AML-193 (cell line): ENCODE measurements at places on chromosomes 3 and 15.
A peak's percentile ranks its signal among the peaks of the same experiment; 100 is the strongest.

- no peak for DNase-seq
Measured at GRCh38 chr3:73484656-73485248, 140.0 kb downstream of the PDZRN3 start.

- no peak for DNase-seq
Measured at GRCh38 chr15:100308608-100309007, 33.2 kb downstream of the ADAMTS17 start.

DNA sequence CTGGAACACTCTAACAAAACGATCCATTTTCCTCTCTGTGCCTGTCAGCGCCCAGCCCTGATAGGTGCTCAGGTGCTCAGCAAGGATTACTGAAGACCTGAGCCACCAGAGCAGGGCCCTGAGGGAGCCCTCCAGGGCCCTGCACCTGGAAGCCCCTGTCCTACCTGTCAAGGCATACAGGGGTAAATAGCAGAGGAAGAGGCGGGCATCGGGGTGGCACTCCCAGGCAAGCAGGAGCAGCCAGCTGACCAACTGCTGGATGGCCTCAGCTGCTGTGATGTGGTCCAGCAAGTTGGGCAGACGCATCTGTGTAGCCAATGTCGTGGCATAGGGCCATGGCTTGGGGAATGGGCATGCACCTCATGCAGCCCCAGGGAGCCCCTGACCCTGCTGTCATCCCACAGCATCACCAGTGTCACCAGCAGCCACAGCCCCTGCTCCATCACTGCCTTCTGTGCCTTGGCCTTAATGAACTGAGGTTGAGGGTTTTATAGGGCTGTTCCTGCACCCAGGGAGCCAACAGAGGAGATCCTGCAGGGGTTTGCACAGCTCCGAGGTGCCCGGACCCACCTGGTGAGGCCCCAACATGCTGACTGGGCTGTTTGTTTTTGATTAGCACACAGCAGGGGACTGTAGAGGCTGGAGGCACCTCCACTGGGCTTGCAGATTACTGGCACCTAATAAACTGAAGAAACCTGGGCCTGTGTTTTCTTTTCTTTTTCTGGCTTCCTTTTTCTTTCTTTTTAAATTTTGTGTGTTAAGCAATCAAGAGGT is 7.9 kb upstream of the WDR6 start:
- no peak for DNase-seq

- DNase-seq = no peak
Measured at GRCh38 chr3:141447383-141447782, 39.4 kb upstream of the RASA2 start.

DNA sequence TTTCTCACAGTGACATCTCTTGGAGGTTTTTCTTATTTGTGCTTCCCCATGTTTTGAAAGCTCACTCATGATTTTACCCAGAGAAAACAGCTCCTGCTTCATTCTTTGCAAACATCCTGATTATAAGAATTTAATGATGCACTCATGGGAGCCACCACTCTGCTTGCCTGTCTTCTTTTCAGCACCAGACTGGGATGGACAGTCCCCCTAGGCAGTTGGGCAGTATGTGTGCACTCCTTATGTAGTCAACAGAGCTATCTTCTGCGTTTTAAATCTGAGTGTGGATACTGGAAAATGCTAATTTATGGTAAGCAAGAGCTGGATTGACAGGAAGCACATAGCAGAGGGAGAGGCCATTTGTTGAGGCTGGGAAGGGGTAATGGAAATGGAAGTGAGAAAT is 276.1 kb downstream of the AGBL1 start:
- DNase-seq = no peak

DNA sequence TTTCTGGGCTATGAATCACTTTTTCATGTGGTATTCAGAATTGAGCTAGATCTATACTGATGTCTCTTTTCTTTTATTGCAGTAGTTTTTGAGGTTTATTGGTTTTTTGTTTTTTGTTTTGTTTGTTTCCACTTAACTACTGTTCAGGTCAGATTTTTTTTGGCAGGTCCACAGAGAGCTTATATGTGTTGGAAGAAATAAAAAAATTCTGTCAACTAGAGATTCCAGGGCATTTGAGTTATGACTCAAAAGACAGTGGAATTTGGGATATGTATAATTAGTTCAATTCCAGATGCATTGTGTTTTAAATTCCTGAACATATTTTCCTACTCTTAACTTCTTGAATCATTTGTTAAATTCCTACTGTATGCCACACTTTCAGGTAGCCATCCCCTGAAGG is 727.2 kb downstream of the SI start:
- DNase-seq = no peak

DNA sequence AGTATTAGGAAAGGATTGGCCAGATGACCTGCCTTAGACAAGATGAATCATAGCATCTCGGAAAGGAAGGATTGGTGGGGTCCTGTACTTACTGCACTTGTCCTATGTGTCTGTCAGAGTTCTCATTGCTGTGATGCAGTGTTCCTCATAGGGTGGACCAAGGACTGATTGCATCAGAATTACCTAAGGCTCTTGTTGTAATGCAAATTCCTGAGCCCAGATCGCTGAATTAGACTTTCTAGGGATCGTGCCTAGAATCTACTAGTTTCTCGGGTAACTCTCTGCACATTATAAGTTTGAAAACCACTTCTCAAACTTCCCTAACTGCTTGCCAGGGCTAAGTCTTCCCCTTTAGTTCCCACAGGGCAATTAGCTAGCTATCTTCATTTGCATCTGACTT is 74.9 kb upstream of the SKOR1 start:
- no peak for DNase-seq

- no peak for DNase-seq
Measured at GRCh38 chr3:186244016-186244415, 118.0 kb downstream of the DGKG start.

DNA sequence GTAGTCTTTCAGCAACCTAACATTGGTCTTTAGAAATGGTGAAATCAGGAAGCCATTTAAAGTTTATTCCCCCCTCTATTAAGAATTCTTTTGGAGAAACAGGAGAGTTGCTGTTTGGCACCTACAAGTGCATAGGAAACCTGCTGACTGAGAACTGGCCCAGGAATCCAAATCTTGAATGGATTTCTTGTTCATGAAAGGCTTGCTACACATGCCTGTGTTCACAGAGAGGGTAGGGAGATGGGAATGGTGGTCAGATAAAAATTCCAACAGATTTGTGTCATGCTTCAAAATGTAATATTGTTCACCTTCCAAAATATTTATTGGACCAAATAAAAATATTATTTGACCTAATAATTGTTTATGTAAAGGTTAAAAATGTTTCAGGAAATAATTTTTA is 24.2 kb upstream of the ZPLD1 start:
- DNase-seq = no peak

DNA sequence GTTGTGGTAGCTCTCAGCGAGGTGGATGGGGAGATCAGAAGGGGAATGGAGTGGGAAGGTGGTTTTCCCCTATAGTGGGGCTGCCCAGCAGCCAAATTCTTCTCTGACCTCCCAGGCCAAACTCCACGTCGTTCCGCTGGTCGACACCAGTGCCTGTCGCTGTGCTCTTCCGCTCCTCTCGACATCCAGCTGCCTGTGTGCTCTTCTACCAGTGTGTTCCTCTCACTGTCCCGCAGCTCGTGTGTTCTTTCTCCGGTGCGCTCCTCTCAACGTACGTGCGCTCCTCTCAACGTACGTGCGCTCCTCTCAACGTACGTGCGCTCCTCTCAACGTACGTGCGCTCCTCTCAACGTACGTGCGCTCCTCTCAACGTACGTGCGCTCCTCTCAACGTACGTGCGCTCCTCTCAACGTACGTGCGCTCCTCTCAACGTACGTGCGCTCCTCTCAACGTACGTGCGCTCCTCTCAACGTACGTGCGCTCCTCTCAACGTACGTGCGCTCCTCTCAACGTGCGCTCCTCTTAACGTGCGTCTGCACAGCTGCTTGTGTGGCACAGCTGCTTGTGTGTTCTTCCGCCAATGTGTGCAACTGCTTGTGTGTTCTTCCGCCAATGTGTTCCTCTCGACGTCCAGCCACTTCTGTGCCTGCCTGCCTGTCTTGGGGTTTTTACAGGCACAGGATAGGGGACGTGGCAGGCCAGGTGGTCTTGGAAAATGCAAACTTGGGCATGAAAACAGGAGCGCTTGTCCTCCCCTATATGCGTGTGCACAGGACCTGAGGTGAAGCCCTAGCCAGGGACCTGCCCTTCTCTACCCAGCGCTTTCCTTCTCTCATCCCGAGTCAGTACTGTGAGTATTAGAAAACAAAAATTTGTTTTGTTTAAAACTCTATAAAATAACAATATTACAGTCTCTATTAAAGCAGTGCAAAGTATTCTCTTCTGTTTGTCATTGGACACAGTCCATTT is 991.1 kb downstream of the GBE1 start:
- no peak for DNase-seq

DNA sequence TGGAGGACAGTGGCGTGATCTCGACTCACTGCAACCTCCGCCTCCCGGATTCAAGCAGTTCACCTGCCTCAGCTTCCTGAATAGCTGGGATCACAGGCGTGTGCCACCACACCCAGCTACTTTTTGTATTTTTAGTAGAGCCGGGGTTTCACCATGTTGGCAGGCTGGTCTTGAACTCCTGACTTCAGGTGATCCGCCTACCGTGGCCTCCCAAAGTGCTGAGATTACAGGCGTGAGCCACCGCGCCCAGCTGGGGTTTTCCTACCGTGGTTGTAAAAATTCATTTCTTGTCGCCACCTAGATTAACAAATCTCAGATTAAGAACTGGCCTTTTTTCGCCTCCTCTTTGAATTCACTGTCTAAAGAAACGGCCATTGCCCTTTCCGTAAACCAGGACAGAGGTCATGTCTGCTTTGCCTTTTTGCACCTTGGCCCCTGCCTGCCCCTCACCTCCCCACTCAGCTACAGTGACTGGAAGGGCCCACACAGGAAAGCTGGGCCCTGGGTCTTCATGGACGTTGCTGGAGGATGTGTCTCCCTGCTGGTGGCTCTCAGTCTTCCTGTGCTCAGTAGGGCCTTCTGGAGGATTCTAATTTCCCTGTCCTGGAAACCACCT is 17.2 kb downstream of the ZNF710 start:
- DNase-seq = no peak

- DNase-seq = no peak
Measured at GRCh38 chr3:134374791-134375581, 739 bp upstream of the AMOTL2 start.

DNA sequence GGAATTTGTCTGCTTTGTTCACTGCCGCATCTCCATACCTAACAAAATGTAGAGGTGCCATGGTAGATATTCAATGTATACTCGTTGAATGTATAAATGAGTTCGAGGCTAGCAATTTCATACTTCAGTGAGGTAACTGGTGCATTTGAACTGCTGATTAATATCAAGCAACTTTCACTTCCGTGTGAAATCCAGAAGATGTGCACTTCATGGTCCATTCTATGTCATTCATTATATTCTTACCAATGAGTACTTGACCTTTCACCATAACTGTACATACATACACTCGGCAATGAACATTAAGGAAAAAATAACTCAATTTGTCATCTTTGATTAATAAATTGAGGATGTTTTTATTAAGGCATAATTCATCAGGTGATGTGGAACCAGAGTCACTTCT is 598.5 kb downstream of the ZNF385D start:
- no peak for DNase-seq

GRCh38 chr3:38828681-38829080 is 12.7 kb upstream of the SCN10A start:
- no peak for DNase-seq

- no peak for DNase-seq
Measured at GRCh38 chr15:79410237-79410636, 21.9 kb upstream of the MINAR1 start.

- DNase-seq = no peak
Measured at GRCh38 chr15:74580538-74581350, 34.9 kb upstream of the CLK3 start.

GRCh38 chr15:64095795-64096667 is at the start of gene SNX1:
SNX1 (plus strand) TSS chr15:64095982; CDS start chr15:64096014, 32 bp downstream.
- peak; percentile 86 for DNase-seq

DNA sequence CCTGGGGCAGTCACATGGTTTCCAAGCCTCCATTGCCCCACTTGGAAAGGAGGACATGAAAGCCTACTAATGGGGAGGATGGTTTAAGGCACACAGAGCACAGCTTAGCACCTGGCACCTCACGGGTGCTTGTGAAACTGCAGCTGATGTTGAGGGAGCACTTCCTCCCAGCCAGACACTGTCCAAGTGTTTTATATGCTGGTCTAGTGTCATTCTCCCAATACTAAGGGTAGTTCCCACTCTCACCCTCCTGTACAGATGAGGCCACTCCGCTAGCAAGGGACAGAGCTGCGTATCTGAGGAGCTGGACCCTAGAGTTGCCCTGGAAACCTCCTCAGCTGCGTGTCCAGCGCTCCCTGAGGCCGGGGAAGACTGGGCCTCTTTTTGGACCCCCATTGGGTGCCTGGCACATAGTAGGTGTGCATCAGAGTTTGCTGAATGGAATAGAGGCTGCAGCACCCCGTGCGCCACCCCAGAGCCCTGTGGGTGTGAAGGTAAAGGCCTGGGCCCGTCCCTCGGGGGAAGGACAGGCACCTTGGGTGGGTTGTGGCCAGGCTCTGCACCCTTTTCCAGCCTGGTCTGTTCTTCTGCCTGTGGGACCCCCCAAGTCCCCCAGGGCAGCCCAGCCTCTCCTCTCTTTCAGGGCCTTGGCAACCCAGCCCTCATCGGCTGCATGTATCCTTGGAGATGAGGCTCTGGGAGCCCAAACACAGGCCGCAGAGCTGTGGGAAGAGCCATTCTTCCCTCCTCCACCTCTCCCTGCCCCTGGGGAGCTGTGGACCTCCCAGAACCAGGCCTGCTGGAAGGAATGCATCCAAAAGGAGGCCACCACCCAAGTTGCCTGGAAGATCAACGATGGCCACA is 31.3 kb downstream of the DNASE1L3 start:
- DNase-seq = no peak

DNA sequence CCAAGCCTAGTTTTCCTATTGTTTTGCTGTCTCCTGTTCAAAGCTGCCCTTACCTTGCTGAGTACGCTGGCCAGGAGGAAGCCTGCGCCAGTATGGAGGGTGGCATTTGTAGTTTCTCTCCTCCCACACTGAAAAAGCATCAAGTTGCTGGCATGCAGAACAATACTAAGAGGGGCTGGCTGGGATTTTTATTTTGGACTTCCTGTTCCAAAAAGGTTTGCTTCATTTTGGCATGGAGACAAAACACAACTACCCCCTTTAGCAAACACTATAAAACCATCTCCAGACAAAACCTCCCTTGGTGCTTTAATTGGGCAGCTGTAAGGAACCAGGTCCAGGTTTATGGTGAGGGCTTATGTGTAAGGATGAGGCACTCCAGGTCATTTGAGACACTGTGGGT is 457.6 kb downstream of the PDCD6IP start:
- DNase-seq = no peak

- no peak for DNase-seq
Measured at GRCh38 chr3:16113704-16114103, 60.8 kb upstream of the GALNT15 start.

GRCh38 chr3:121961283-121961682 is 60.8 kb downstream of the ILDR1 start:
- no peak for DNase-seq

GRCh38 chr3:150105886-150106612 is 135.4 kb upstream of the PFN2 start:
- no peak for DNase-seq
